ENCODE measurements at places on chromosomes 5 and 9.

GRCh38 chr9:137227853-137228505, 677 bp downstream of the RNF224 start:
- DNase-seq, result no peak

GRCh38 chr5:170143710-170144109, 38.0 kb downstream of the FOXI1 start:
- no peak for DNase-seq

DNA sequence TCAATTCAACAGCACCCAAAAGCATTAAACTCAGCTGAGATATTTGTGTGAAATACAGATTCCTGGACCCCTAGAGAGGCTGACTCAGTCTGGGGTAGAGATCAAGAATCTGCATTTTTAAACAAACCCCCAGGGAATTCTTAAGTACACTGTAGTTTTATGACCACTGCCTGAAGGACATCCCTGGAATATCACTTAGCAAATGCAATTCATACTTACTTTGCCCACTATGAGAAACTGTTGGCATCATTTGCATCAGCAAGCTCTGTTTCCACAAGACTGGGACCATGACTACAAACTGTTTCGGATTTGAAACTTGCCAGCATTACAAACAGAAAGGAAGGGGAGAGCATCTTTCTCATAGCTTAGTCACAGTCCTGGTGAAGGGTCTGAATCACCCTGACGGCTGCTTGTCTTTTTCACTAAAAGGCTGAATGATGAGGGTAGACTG, 63.7 kb downstream of the MLLT3 start:
- no peak for DNase-seq

GRCh38 chr9:89185980-89186379, 7.4 kb upstream of the SHC3 start:
- peak; percentile 61 for DNase-seq

GRCh38 chr9:131917009-131917408, 162.7 kb downstream of the MED27 start:
- no peak for DNase-seq

DNA sequence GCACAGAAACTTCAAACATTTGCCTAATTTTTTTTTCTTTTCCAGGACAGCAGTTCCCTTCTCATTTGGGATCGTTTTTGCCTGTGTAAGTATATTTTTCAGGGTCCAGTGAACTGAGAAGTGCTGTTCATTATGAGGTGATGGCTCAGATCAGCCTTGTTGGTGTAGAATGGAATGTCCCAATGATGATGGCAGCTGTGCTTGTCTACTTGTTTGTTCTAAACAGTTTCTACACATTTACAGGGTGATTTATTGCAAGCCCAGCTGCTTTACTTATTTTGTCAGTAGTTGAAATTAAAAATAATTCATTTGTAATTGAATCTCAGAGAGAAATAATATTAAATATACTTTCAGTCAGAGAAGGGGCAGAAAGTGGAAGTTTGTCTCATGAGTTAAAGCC, 337.6 kb upstream of the SEMA6A start:
- no peak for DNase-seq

GRCh38 chr5:59596586-59597350, 296.8 kb downstream of the PDE4D start:
- no peak for DNase-seq

- no peak for DNase-seq
Measured at GRCh38 chr5:54837093-54837492, 148.3 kb downstream of the ESM1 start.

DNA sequence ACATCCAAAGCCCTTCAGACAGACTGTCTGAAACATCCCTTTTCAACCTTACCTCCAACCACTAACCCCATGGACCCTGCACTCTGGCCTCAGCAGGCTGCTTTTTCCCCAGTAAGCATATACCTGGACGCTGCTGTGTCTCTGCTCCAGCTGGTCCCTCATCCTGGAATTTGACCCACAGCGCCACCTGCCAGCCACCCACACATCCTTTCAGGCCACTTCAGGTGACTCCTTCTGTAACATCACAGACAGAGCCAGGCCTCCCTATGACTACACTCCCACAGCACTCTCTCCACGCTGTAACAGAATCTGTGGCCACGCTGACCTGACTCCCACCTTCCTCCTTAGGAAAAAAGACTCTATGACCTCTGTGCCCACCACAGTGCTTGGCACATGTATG, 3.4 kb downstream of the MGAT1 start:
- peak; percentile 74 for DNase-seq

DNA sequence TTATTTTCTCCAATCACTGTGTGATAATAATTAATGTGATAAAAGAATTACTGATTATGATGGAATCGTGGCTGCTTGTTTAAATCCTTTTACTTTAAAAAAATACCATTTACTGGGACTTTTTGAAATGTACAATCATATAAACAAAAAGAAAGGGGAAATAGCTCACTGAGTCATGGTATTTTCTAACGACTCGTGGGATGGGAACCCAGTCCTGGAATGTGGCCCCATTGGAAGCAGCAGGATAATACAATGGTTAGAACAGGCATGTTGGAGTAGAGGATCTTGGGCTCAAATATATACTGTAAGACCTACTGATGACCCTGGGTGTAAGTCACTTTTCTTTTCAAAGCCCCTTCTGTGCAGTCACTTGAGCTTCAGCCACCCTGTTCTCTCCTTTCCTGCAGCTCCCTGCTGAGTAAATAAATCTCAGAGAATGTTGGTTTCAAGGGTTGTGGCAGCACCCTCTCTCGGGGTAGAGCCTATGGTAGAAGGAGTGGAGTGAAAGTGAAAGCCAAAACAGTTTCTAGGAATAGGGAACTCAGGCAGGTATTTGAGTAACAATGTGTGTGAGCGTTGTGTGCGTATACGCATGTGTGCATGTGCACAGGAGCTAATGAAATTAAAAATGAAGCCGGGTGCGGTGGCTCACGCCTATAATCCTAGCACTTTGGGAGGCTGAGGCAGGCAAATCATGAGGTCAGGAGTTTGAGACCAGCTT, 40.8 kb upstream of the LARP1 start:
- no peak for DNase-seq

DNA sequence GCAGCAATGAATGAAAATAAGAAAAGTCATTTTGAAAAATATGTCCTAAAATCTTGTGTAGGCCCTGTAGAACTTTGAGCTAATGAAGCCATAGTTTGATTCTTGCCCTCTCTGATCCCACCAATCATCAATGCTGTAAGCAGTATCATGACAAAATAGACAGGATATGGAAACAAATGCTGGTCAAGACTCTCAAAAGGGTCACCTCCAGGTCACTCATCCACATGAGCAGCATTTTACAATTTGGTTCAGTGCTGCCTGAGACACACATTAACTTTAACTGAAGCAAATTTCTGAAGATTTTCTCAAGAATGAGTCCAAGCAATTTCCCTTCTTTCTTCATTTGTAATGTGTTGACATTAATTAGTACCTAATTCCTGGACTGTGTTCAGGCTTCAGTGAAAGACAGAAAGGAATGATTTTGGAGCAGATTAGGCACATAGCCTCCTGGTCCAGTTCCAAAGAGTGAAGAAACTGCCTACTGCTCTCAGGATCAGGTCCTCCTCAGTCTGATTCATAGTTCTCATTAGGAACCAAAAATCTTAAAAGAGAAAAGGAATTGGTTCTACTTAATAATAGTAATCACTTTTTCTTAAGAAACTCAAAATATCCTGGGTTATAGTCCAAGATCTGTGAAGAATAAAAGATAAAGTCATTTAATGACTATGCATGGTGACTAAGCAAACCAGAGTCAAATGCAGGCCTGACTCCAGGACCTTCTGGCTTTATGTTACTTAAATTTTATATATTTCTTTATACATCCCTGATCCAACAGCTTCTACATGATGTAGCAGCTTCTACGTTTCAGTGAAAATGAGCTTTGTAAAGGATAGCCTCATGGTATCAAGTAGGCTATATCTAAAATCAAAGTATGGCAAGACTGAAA, 192.1 kb upstream of the RGMB start:
- no peak for DNase-seq

- no peak for DNase-seq
Measured at GRCh38 chr5:20604992-20605391, 617.0 kb upstream of the CDH18 start.

DNA sequence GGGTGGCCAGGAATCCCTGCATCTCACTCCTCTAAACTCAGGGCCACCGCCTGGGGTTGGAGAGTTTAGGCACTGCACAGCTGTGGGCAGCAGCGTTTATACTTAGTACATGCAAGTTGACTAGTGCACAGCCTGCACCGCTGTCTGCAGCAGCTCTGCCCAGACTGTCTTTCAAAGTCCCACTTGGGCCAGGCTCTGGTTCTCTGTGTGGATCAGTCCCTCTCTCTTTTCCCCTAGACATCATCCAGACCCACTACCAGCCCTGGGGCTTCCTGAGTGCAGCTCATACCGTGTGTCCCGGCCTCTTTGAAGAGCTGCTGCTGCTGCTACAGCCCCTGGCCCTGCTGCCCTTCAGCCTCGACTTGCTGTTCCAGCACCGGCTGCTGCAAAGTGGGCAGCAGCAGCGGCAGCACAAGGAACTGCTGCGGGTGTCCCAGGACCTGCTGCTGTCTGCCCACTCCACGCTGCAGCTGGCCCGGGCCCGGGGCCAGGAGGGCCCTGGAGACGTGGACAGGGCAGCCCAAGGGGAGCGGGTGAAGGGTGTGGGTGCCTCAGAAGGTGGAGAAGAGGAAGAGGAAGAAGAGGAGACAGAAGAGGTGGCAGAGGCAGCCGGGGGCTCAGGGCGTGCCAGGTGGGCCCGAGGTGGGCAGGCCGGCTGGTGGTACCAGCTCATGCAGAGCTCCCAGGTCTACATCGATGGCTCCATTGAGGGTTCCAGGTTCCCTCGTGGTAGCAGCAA, 45.1 kb upstream of the TESK1 start:
- DNase-seq, result no peak

DNA sequence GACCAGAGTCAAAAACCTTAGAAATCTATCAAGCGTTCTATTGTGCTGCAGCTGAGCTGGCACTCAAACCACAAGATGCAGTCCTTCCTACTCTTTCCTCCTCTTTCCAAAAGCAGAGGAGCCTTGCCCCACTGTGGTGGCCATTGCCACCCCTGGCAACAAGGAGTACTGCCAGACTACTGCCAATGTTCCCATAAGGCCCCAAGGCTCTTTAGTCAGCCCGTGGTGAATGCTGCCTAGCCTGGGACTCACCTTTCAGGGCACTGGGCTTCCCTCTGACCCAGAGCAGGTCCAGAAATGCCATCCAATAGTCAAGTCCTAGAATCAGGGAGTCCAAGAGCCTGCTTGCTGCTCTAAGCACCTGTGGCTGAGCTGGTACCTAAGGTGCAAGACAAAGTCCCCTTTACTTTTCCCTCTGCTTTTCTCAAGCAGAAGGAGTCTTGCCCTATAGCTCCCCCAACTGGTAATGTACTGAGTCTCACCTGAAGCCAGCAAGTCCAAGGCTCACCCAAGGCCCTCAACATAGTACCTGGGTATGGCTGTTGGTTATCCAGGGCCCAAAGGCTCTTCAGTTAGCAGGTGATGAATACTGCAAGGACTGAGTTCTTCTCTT, 219.4 kb downstream of the ATPSCKMT start:
- peak; percentile 72 for DNase-seq

GRCh38 chr9:133740911-133741310, 2.8 kb upstream of the SARDH start:
- DNase-seq, result no peak

DNA sequence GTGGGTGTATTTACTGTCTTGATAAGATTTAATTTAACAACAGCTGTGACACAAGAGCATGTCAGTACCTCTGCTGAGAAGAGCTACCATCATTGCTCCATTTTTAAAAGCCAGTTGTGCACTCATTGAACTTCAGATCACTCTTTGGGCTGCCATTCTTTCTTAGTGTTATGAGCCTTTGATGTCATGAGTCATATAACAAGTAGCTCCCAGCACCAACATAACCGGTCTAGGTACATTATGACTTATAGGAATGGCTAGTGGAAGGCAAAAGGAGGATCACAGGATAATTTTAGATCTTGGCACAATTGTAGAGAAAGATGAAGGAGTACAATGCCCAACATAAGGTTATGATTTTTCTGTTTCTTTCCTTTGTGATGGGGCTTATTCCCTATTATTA, 170.8 kb upstream of the FBN2 start:
- DNase-seq, result no peak

- DNase-seq, result no peak
Measured at GRCh38 chr9:5897851-5898250, 7.2 kb downstream of the MLANA start.

DNA sequence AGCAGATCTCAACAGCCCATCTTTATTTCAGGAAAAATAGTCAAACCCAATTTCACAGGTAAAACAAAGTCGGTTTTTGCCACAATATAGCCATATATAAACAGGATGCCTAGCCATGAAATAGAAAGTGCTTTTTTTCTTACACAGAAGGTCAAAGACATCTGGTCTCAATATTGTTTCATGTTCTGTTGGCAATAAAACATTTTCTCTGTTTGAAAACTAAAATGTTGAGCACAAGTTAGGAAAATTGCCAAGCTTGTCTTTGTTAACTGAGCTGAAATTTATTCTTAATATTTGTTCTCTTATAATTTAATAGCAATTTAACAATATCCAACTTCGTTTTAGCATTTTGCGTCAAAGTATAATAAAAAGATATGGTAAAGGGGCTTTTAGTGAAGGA, 673.4 kb downstream of the DTWD2 start:
- no peak for DNase-seq

- DNase-seq, result no peak
Measured at GRCh38 chr5:78696637-78697036, 48.1 kb upstream of the LHFPL2 start.

- DNase-seq, result no peak
Measured at GRCh38 chr5:55063220-55063863, 39.1 kb upstream of the GZMA start.

GRCh38 chr9:16459421-16460148, 410.9 kb downstream of the BNC2 start:
- no peak for DNase-seq

DNA sequence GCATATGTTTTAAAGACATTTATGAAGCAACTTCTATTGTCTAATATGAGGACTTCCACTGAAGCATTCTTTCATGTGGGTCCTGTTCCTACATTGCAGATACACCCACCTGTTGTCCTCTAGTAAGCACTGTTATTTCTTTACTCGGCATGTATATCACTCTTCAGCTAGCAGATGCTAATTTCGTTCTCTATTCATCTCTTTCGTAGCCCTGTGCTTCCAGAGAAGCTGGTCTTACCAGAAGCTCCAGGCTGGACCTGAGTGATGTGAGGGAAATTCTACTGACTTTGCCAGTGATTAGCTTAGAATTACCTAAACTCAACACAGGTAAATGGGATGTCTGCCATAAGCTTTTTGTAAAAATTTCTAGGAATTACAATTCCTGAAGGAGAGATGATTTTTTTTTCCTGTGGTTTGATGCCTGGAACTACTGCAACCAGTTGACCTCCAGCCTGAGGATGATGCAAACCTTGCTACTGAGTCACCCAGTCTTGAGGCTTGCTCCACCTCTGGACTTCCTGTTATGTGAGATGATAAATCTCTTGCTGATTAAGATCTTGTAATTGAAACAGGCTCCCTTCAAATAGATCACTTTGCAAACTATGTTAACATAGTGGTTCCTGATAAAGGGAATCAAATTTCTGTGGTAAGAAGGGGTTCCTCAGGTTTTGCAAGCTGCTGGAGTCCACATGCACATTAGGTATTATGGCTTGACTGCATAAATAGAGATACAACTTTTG, 52.2 kb upstream of the SPINK5 start:
- DNase-seq, result no peak

GRCh38 chr9:9412241-9412640, 1200.6 kb downstream of the PTPRD start:
- DNase-seq, result no peak

- DNase-seq, result no peak
Measured at GRCh38 chr5:109630093-109630492, 59.6 kb upstream of the MAN2A1 start.

GRCh38 chr5:73300337-73301207, 127.6 kb downstream of the TMEM174 start:
- DNase-seq, result no peak

Data from H9 (cell line).